Hypothalamus (tissue), 51 donors: ENCODE measurements at places on chromosomes 4 and X.

- DNase-seq = no peak
Measured at GRCh38 chrX:112636951-112637581, 42.7 kb downstream of the LHFPL1 start.

DNA sequence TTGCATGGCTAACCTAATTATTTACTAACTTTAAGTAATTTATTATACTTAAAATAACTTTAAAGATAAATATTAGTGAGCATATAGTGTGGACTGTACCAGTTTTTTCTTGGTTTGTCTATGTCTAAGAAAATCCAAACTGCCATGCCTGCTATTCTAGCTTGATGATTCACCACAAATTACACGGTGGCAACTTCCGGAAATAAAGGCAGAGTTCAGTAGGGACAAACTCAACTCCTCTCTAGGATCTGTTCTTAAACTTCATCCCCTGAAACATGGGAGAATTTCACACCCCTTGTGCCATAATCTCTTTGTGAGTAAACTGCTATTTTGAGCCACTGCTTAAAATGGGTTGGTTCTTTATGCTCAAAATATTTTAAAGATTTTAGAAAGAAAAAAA lies 213.6 kb upstream of the NRK start:
- DNase-seq = no peak

DNA sequence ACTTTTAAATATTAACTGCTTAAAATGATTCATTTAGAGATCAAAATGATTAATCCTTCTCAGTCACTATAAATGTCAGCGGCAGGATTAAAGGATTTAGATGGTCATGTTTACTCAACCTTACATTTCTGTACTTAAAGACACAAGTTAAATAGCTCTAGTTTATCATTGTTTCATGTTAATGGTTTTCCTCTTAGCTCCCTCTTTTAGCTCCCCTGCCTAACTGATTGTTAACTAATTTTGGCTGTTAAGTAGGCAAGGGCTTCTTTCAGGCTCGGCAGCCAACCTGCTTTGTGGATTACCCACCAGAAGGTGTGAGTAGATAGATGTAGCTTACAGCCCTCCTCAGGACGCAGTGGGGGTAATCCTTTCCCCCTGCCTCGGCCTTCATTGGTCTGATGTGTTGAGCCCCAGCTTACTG lies 96.0 kb downstream of the TENM3 start:
- DNase-seq = no peak

DNA sequence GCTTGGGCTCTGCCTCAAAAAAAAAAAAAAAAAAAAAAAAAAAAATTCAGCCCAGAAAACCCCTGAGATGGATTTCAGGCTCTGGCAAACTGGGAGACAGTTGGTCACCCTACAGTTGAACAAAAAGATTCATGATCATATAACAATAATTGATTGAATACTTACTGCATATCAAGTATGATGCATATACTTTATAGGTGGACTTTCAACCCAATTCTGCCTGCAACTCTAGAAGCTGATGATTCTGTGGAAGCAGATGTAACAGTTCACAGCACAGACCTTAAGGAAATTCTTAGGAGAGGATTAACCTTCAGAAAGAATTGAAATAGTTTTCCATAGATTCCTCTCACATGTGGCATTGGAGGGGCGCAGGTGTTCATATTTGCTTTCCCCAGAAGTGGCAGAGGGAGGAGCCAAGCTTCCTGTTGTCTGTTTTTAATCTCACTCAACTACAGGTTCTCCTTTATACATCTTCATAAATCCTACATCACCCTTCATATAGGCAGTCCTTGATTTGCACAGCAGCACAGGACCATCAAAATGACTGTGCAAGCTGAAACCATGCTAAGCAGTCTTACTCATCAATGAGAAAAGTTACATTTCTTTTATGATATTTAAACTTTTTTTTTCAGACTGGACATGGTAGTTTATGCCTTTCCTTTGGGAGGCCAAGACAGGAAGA lies 149.4 kb upstream of the KLF3 start:
- no peak for DNase-seq

- DNase-seq = no peak
Measured at GRCh38 chrX:19789782-19790181, 97.6 kb downstream of the SH3KBP1 start.

DNA sequence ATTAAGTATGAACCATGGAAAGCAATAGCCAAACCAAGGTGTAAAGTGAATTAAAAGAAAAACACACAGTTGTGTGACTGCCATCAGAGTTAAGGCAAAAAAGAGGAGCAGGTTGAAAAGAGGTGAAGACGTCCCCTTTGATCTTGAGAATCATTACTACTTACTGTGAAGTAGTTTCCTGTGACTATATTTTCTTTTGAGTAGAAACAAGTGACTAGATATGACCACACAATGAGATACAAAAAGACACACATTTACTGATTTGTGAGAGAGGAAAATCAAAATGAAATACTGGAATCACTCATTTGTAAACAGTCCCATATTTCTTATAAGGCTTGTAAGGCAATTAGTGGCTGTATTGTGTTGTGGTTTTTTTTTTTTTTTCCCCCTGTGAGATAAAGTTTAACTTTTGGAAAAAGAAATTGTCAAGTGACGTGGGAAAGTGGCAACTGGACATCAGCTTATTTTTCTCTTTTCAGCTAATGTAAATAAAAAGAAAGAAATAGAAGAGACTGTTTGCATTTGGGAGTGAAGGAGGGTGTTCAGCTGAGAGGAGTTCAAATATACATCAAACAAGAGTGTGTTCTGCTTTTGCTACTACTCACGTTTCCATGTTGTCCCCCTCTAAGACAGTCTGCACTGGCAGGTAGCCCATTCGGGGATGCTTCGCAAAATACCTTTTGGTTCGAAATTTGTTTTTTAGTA lies 106.4 kb upstream of the FTHL17 start:
- no peak for DNase-seq

- DNase-seq = no peak
Measured at GRCh38 chrX:40015693-40016092, 82.1 kb downstream of the BCOR start.

DNA sequence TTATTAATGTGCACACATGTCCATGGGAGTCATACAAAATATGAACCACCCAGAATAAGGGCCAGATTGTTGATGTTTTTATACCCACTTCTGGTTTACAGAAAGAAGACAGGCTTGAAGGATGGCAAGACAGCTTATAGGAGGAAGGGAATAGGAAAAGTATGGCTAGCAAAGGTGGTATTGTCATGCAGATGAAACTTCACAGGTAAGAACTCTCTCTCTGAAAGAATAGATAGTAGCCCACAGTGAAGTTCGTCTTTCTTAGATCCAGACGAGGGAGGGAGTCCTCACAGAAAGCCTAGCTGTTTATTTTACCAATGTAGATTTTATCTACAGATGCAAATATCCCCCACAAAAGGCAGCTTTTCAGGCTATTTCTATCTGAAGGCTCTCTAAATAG lies 43.7 kb upstream of the SPIN4 start:
- DNase-seq = no peak

GRCh38 chr4:139740121-139740520 lies 74.5 kb downstream of the MGST2 start:
- no peak for DNase-seq
